ENCODE measurements at places on chromosomes 13 and 19.

DNA sequence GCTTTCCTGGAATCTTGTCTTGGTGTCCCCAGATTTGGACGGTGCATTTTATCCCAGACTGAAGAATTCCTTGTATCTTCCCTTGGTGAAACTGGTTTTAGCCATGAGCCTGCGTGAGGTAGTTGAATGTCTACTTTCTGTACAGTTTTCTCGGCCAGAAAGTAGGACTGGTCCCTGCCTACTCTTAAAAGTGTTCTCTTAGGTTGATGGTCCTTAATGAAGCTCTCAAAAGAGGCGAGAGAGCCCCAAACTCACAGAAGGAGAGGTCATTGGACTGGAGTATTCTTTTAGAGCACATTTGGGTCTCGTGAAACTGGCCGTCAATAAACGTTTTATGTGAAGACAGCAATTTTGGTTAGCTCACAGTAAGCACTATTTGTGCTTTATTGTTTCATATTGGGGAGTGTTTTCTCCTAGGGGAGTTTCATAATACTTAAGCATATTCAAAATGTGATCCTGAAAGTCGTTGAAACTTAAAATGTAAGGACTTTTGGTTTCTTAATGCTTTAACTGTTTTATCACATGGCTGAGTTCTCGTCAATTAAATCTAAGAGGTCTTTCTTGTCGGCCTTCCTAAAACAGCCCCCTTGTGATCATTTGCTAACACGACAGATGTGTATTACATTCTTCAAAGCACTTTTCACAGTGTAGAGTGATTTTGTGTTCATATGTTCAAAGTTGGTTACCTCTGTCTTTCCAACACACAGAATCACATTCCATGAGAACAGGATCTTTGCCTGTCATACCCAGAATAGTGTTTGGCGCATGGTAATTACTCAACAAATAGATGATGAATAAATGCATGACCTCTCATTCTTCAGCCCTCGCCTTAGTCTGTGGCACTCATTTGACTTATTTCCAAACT, 889 bp downstream of the GTF2F2 start:
- no peak for DNase-seq

DNA sequence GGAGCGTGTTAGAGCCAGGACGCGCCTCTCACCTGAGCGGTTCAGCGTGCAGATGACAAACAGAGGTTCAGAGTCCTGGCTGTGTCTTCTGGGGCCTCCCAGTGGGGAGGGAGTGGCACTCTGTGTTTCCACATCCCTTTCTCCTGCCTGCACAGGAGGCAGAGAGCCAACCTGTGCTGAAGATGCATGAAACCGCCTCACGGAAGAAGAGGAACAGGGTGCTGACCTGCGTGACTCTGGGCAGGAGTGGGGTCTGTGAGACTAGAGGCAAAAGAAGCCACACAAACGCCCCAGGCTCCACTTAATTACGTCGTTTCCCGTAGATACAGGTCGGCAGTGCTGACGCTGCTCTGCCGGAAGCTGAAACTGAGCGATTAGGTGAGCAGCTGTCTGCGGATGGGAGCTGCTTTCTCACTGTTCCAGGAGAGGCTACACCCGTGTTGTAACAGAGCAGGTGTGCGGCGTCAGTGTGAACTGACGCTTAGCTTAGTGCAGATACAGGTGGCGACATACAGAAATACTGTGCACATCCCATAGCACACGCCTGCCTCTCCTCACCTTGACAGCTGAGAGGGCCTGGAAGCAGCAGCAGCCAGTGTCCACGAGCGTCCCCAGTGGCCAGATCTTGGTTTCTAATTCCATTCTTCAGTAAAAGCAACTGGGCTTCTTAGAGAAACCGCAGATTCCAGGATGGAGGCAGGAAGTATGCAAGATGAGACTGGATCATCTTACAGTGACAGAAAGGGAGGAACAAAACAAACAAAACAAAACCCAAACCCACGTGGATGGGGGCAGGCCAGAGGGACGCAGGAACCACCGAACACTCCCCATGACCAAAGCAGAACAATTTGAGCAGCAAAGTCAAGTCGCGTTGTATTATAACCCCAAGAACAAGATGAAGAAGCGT, 37.7 kb upstream of the MCF2L start:
- DNase-seq: no peak

- no peak for DNase-seq
Observed at GRCh38 chr13:110170020-110170790, 136.8 kb downstream of the COL4A1 start.

GRCh38 chr13:27309401-27309958, 38.9 kb downstream of the RASL11A start:
- no peak for DNase-seq

- no peak for DNase-seq
Observed at GRCh38 chr13:102369302-102369701, 32.5 kb downstream of the FGF14 start.

GRCh38 chr19:11064831-11065303, 24.4 kb upstream of the LDLR start:
- DNase-seq: no peak

DNA sequence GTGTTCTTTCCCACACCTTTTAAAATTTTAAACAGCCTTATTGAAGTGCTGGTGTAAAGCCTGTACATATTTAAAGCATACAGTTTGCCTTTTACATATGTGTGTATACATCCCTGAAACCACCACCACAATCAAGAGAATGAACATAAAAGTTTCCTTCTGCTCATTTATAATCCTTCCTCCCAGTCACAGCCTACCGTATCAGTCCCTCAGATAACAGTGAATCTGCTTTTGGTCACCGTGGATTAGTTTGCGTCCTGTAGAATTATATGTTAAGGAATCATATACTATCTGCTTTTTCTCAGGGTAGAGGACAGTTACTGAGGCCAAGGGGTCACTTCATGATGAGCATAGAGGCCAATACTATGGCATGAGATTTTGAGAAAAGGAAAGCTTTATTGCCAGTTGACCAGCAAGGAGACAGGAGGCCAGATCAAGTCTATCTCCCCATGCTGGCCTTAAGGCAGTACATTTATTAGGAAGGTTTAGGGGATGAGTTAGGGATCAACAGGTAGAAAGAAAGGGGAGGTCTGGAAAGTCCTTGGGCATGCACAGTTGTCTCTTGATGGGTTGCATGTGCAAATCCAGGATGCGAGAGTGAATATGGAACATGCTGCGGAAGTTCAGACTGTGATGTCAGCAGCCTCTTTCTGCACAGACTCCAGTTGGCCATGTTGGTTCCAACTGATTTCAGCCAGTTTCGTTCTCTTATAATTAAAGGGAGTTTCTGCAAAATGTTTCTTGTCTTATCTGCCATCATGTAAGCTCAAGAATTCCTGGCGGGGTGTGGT, 36.3 kb upstream of the LSM14A start:
- DNase-seq: no peak

- DNase-seq: no peak
Observed at GRCh38 chr13:72851678-72852014, 69.7 kb downstream of the PIBF1 start.

DNA sequence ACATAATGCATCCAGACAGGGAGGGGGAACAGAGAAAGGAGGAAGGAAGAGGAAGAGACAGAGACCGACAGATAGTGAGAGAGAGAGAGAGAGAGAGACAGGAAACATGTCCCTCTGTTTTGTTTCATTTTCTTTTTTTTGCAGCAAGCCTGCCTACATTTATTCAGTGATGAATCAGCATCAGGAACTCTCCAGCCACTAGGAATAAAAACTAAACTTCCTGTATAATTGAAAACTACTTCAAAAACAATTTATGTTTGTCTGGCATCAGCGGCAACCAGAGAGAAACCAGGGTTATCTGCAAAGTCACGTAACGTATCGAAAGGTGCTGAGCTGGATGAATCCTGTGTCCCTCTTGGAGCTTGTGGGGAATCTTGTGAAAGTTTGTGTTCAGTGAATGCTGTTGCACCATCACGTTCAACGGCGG, 148.6 kb upstream of the SOX21 start:
- DNase-seq: no peak

DNA sequence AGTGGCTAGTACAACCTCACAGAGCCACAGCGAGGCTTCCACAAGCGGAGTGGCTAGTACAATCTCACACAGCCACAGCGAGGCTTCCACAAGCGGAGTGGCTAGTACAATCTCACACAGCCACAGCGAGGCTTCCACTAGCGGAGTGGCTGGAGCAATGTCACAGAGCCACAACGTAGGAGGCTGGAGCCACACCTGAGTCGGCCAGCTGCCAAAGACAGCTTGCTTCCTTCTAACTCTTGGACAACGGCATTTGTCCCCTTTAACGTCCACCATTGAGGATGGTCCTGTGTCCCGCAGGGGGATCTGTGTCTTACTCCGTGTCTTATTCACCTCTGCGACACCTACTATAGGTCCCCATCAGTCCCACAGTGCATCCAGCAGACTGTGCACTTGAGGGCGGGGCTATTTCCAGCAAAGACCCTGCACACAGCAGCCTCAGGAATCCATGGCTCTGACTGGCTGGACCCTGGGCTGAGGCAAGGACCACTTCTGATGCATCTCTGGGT, 3.7 kb downstream of the ZNF787 start:
- DNase-seq: no peak

- no peak for DNase-seq
Observed at GRCh38 chr13:53110614-53111013, 82.0 kb downstream of the OLFM4 start.

- no peak for DNase-seq
Observed at GRCh38 chr13:26555413-26555812, 2.1 kb upstream of the WASF3 start.

DNA sequence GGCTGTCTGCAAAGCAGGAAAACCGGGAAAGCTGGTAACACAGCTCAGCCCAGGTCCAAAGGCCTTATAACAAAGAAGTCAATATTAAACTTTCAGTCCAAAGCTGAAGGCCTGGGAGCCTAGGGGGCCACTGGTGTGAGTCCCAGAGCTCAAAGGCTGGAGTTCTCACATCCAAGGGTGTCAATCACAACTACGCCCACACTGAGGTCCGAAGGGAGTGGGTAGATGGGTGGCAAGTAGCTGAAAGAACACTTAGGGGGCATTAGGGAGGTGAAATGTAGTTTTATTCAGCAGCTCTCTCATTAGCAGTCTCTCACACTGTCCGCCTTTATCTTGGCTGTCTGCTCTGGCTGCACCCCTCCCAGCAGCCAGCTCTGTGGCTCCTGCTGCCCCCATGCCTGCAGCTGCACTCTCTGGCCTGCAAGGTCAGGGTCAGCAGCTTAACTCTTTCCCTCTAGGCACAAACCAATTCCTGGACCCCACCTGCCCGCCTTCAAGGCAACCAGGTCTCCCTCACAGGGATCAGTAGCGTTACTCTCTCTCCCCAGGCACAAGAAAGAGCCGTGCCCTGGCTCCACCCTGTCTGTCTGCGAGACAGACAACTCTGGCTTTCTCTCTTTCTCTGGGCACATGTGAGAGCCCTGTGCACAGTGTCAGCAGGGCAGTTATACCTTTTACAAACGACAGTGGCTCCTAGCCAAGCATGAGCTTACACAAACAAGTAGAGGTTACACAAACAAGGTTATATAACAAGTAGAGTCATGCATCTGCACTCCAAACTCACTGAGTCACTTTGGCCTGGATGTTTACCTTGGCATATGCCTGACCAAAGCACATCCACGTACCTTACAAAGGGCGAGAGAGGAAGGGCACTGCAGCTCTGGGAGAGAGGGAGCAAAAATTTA, 249.4 kb upstream of the PCDH20 start:
- no peak for DNase-seq

DNA sequence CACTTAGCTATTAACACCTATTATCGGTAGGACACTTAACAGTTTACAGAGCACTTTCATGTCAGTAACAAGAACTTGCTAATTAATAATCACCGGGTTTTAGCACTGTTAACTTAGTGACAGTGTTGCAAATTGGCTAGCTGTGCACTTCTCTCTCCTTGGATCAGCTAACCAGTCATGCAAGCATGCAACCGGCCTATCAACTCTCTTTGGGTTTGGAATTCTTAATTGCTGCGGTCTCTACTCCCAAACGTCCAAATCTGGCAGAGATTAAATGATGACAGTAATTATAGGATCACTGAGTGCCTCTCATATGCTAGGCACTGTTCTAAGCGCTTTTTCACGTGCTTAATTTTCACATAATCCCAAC, 1.2 kb downstream of the EPS15L1 start:
- DNase-seq: no peak

DNA sequence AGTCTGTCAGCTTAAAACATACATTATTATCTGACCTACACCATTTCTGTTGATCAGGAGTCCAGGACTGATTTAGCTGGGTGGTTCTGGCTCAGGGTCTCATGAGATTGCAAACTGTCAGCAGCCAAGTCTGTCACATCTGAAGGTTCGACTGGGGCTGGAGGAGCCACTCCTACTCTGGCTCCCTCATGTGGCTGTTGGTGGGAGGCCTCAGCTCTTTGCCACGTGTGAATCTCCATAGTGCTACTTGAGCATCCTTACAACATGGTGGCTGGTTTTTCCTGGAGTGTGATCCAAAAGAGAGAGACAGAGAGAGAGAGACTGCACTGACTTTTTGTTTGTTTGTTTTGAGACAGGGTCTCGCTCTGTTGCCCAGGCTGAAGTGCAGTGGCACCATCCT, 63.6 kb upstream of the NFIC start:
- DNase-seq: no peak

DNA sequence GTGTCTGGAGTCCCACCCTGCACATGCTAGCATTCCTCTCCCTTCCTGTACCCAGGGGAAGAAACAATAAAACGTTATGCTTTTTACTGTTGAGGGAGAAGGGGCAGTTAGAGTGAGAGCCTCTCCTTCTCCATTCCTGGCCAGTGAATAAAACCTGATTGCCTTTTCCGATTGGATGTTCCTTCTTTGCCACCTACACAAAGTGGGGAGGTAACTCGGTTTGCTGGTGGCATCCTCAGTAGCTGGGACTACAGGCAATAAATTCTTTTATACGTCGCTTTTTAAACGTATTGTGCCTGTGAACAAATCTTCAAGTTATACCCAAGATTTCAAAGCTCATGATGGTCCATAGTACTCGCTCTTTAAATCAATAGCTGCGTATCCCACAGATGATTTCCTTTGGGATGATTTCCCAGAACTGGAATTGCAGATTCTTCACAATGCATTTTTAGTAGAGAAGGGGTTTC, 660 bp upstream of the MVB12A start:
- DNase-seq: no peak

DNA sequence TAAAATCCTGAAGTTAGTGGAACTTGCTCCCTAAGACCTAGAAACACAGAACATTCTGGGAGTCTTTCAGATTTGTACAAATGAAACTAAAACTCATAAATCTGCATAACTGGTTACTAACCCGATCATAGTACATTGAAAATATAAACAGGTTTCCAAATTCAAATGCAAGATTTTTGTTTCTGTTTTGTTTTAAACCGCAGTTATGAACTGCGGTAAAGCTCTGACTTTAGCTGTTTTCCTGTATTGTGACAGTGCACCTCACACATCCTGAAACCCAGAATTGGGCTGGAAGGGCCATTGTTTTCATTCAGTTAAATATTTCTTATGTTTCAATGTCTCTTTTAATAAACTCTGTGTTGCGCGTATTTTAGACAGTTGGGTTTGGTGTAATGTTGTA, 204.7 kb downstream of the SHISA2 start:
- DNase-seq: no peak

All from stimulated activated CD4-positive, alpha-beta T cell treated with anti-CD3 and anti-CD28 coated beads, Interleukin-15, amount 100 ng/mL, for 1 hour (primary cell).